AG20443 (cell line): ENCODE measurements at places on chromosomes 3 and 15.

GRCh38 chr3:139689122-139689521 lies 11.3 kb upstream of the NMNAT3 start:
- no peak for DNase-seq

DNA sequence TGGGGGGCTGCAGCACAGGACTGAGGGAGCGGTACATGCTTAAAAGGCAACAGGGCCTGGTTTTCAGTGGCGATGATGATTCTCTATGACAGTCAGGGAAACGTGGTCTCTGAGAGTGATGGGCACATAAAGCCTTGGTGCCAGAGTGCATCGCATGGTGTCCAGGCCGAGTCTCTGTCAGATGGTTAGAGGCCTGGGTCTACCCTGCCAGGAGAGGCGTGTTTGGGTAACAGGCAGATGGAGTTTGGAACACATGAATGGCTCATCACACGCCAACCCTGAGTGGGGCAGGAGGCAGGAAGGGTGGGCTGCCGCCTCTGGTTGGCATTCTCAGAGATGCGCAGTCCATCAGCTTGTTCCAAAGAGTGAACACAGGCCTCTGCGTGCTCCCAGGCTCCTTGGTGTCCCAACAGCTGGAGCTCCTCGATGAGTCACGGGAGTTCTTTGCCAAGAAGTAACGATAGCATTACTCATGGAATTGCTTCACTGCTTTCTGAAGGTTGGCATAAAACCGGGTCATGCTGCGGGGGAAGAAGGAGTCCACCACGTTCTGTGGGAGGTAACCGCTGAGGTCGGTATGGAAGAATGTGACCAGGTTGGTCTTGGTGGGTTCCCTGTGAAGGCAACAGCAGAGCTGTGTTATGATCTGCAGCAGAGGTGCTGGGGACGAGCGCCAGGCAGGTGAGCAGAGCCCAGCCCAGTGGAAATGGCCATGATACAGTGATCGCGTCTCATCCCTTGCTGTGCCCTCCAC lies 11.0 kb downstream of the STARD5 start:
- peak; percentile 94 for DNase-seq

DNA sequence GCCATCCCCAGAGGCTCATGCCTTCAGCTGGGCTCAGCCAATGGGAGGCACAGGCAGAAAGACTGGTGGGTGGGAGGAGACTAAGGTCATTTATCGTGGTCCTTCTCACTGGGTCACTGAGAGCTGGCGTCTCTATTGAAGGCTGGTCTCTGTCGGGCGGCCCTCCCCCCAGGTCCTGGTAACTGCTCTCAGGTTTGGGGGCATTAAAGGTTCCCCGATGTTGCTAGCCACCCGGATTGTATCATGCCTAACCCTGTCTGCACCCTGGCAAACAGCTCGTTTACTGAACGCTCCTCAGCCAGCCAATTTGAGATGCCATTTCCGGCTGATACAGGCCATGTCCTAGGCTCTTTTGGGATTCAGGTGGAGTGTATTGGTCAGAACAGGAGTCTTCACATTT lies 10.5 kb downstream of the SELENOS start:
- DNase-seq = no peak

DNA sequence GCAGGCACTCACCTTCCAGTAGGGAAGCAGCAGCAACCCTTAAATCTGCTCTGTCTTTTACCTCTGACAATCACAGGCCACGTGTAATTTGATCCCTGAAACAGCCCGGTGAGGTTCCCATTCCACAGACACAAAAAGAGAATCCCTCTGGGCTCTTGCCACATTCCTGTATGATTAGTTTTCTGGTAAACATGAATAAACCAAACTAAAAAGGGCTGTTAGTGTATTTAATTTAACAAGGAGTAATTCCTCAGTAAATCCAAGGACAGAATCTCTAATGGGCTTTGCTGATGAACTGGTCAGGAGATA lies 186.9 kb downstream of the FAM43A start:
- no peak for DNase-seq

DNA sequence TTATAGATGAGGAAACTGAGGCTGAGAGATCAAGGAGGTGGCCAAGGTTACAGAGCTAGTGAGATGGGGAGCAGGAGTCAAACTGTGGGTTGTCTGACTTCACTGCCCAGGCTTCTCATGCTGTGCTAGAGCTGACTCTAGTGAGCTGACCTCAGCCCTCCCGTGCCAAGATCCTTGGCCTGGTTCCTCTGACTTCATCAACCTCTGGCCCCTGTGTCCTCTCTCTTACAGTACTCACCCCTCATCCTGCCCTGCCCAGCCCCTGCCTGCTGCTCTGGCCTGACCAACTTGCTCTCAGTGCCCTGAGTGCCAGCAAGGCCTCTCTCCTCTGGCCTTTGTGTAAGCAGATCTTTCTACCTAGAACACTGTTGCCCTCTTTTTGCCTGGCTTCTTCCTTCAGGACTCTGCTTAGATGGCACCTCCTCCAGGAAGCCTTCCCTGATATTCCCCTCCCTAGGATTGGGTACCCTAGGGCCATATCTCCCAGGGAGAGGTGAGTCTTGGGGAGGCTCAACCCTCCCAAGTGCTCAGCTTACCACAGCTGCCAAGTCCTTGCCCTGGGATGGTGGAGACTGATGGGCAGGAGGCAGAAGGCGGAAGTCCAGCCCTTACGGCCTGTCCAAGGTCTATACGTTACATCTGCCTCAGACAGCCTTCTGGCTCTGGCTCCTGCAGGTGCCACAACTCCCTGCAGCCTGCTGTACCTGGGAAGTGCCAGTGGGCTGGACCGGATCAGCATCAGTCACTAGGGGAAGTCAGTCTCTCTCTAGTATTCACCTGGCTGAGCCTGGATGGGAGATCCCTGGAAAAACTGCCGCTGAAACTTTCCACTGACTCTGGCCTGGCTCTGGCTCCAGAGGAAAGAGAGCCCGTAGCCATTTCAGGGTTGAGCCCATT lies 36.3 kb upstream of the FAM107A start:
- peak; percentile 42 for DNase-seq

DNA sequence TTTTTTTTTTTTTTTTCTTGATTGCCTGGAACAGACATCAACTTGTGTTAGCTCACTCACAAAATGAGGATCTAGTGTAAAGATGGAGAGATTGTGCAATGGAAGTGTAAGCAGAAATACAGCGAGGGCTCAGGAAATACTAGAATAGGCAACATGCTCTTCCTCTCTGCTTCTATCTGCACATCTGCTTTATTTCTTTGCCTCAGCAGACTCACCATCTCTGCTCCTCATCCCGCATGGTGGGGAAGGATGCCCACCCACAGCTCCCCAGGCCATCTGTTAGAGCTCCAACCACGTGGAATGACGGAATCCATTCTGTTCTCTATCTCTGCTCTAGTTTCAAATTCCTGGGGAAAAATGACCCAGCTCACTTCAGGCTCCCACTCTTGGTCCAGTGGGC lies 128.0 kb upstream of the ADAMTS9 start:
- DNase-seq = no peak

GRCh38 chr3:192727032-192727847 lies at the start of gene FGF12:
FGF12 (minus strand) TSS chr3:192727541.
- peak; percentile 57 for DNase-seq

DNA sequence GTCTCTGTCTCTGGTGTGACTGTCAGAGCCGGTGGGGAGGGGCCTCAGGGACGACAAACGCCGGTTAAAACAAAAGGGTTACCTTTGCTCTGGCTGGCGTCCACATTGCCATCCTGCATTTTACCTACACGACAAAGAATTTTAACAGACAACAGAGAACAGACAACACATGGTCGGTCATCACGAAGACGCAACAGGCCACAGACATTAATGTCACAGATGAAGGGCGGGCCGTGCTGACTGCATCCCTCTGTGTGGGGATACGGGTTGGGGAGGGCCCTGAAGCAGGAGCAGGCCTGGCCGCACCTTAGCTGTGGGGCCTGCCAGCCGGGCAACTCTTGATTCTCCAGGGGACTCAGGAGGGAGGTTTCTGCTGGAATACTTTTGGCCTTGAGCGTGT lies 58.2 kb upstream of the SEC13 start:
- DNase-seq = no peak

DNA sequence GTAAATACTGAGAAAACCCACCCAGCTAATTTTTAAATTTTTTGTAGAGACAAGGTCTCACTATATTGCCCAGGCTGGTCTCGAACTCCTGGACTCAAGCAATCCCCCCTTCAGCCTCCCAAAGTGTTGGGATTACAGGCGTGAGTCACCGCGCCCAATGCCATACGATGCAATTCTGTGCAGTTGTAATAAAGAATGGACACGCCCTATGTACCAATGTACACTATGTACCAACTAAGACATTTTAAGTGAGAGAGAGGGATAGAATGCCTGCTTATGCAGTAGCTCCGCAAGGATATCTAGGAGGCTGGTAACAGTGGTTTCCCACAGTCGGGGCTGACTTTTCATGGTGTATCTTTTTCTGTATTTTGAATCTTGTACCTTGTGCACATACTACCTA lies 14.6 kb downstream of the ZNF710 start:
- DNase-seq = no peak

DNA sequence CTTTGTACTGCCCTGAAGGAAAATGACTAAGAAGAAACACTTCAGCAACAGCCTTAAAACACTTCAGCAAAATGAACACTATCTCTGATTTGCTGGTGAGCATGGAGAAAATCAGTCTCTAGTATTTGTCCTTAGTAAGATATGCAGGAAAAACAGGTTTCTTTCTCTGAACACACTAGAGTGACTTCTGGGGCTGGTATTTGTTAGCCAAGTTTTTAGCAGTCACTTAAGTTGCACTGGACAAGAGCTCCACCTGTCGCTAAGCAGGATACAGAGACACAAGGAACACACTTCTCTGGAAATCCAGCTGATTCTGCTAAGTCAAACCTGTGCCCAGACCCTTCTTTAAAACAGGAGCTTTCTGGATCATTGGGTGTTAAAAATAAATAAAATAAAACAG lies 65.3 kb downstream of the CHAC1 start:
- no peak for DNase-seq

DNA sequence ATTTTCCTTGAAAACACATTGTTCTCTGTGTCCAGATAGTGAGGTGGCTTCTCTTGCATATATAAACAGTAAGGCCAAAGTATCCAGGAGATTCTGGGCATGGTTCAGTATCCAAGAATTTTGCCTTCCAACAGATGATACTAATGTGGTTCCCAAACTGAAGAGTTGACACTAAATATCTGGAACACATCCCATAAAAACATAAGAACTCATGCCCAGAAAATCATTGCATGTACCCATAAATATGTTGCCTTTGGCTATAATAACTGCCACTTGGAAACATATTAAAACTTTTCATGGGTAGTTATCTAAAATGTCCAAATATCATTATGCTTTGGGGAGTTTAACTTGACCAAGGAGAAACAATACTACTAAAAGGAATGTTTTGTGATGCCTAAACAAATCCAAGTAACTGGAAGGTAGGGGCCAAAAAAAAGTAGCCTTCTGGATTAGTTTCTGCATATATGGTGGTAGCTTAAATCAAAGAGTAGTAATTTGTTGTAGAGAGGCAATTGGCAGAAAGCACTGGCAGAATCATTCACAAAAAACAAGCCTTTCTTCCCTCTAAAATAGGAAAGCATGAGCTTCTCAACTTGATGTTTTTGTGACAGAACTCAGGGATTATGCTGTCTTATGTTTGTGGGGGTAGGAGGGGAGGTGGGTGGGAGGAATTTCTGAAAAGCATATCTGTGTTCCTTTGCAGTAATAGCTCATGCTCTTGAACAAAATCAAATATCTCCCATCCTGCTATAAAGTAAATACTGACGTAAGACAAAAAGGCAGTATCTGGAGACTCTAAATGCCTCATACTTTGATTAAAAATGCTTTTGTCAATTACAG lies 753.9 kb downstream of the TUSC7 start:
- DNase-seq = peak; percentile 8

- no peak for DNase-seq
Observed at GRCh38 chr3:107847791-107848190, 243.0 kb downstream of the CD47 start.

DNA sequence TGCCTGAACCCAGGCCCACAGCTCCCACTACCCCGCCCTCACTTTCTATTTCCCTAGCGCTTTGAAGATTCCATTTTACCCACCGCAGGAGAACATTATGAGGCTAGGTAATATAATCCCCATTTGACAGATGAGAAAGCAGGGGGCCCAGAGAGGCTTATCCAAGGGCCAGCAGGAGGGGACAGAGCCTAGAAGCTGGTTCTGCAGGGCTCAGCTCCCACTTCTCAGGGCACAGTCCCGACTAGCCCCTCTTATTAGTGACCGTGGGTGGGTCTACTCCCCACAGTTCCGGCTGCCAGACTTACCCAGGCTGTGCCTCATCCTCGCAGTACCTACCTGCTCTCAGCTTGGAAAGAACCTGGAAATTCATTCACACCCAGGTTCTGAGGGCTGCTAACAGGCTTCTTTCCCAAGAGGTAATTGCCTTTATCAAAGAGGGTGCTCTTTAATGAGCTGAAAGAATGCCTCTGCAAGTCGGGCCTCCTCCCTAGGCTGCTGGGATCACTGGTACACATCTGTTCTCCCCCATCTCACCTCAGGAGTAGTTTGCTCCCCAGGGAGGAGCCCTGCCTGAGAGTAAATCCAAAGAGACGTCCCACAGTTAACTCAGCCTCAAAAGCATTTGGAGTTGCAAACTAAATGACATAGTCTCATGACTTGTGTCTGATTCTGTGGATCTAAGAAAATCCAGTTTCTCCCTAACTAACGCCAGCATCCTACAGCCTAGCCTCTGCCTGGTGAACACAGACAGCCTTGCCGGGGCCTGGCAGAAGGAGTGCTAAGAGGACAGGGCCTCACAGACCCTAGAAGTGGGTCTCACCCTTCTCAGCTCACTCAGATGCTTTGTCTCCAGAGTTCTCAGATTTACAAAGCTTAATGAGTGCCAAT lies 125.0 kb downstream of the CHSY1 start:
- DNase-seq = no peak
